ENCODE measurements at places on chromosomes 11 and 22.

DNA sequence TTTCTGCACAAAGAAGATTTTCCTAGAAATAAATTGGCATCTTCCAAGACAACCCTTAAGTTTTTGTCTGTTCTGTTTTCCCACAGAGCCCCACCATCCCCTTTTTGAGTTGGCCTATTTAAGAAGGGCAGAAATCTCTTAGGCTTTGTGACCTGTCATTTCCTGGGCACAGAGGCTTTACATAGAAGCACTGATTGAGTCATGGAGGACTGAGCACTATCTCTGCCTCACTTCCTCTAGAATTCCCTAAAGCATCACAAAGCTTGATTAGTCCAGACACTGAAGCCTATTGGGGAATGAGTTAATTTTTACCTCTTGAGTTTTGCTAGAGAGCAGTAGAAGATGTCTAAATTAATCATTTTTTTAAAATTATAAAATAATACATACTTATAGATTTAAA lies 25.4 kb downstream of the TRIM44 start:
- no peak for DNase-seq

- DNase-seq, result no peak
Measured at GRCh38 chr11:129237880-129238638, 45.9 kb upstream of the ARHGAP32 start.

GRCh38 chr11:100932474-100933100 lies 197.0 kb downstream of the PGR start:
- DNase-seq, result no peak

DNA sequence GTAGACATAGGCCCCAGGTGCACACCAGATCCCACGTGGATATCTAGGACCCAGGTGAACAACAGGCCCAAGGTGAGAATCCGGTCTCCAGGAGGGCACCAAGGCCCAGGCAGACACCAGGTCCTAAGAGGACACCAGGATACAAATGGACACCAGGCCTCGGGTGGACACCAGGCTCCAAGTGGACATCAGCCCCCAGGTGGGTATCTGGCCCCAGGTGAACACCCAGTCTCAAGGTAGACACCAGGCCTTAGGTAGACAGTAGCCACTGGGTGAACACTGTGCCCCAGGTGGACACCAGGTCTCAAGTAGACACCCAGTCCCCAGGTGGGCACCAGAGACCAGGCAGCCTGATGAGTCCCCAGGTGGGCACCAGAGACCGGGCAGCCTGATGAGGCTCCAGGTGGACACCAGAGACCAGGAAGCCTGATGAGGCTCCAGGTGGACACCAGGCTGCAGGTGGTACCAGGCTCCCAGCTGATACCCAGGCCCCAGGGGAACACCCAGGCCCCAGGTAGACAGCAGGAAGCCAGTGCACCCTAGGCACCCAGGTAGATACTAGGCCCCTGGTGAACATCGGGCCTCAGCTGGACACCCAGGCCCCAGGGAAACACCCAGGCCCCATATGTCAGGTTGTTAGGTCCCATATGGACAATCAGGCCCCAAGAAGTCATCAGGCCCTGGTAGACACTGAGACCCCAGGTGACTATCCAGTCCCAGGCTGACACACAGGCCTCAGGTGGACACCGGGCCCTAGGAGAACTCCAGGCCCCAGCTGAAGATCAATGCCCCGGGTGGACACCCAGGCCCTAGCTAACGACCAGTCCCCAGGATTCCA lies 55.1 kb upstream of the SEPTIN5 start:
- no peak for DNase-seq

DNA sequence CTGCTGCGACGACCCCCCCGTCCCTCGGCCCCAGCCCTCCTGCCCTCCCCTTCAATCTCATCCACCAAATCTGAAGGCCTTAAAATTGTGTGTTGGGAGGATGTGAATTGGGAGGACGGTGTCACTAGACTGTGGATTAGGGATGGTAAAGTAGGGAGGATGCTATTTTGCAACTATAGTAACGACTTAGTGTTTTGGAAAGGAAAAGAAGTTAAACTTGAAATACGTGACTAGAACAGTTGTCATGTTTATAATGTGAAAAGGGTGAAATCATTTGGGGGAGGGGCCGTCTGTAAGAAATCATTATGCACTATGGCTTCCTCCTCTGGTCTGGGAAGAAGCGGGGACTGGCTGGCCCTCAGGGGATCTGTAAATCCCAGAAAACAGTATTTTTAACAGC lies 43.4 kb upstream of the NNMT start:
- no peak for DNase-seq
